ENCODE measurements at places on chromosomes 3 and 15. TPM values are rescaled to one million over a fixed set of nuclear protein-coding genes. Genes with fewer than 3 reads are reported as not detected.

The PRR20G gene
- not detected for total RNA-seq

The CPLX3 gene
- not detected for total RNA-seq

The SUCNR1 gene
- 0.59 TPM for total RNA-seq

The CCR1 gene
- 5.0 TPM for total RNA-seq

The HDC gene
- not detected for total RNA-seq

The MCF2L2 gene
- total RNA-seq = 0.59 TPM

The COL6A6 gene
- total RNA-seq = 59.8 TPM

The CFAP20DC gene
- not detected for total RNA-seq

GRCh38 chr15:73284090-73284716 lies 84.6 kb downstream of the HCN4 start:
- no peak for DNase-seq
- no peak overlapping the region for H3K27ac ChIP-seq
- H3K4me3 ChIP-seq = no peak overlapping the region
- H3K27me3 ChIP-seq = no peaks in the 10 kb centered on the region

- no peaks in the 10 kb centered on the region for H3K36me3 ChIP-seq
- DNase-seq = no peak
- no peaks in the 10 kb centered on the region for H3K4me1 ChIP-seq
- H3K27me3 ChIP-seq = no peaks in the 10 kb centered on the region
- no peak overlapping the region for H3K27ac ChIP-seq
Measured at GRCh38 chr3:171417813-171418212, 42.4 kb downstream of the TNIK start.

GRCh38 chr3:46501702-46502101 lies 3.9 kb downstream of the RTP3 start:
- no peak overlapping the region for H3K27ac ChIP-seq
- no peak overlapping the region for H3K4me3 ChIP-seq
- no peaks in the 10 kb centered on the region for H3K27me3 ChIP-seq
- H3K36me3 ChIP-seq = no peaks in the 10 kb centered on the region
- no peak for DNase-seq

GRCh38 chr15:48556159-48556897 lies 89.2 kb downstream of the FBN1 start:
- DNase-seq = no peak
- no peak overlapping the region for H3K27ac ChIP-seq
- peaks cover 3% of the 10 kb centered on the region for H3K4me1 ChIP-seq
- no peaks in the 10 kb centered on the region for H3K36me3 ChIP-seq

GRCh38 chr3:134956844-134957243 lies 161.8 kb downstream of the EPHB1 start:
- DNase-seq = no peak
- no peaks in the 10 kb centered on the region for H3K27me3 ChIP-seq
- H3K27ac ChIP-seq = no peak overlapping the region
- no peaks in the 10 kb centered on the region for H3K4me1 ChIP-seq
- H3K36me3 ChIP-seq = no peaks in the 10 kb centered on the region
- no peak overlapping the region for H3K4me3 ChIP-seq

DNA sequence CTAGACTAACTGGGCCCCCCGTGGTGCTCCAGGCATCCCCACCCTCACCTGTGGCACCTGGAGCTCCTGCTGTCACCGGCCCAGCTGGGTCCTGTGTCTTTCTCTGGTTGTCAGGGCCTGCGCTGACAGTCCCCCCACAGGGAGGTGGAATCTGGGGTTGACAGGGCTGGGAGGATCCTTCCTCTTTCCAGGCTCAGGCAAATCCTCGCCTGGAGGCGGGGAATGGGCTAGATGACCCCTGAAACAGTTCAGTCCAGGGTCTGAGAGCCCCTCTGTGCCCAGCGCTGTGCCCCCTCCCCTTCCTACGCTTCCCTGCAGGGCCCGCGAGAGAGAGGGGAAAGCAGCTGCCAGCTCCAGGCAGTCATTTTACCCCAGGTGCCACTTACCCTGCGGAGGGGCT lies 50.1 kb upstream of the MCF2L2 start:
- no peaks in the 10 kb centered on the region for H3K27me3 ChIP-seq
- no peak overlapping the region for H3K4me3 ChIP-seq
- H3K36me3 ChIP-seq = no peaks in the 10 kb centered on the region
- DNase-seq = no peak
- H3K27ac ChIP-seq = no peak overlapping the region
- no peaks in the 10 kb centered on the region for H3K4me1 ChIP-seq

- no peaks in the 10 kb centered on the region for H3K36me3 ChIP-seq
- no peak overlapping the region for H3K27ac ChIP-seq
- no peak for DNase-seq
- H3K4me1 ChIP-seq = no peaks in the 10 kb centered on the region
Measured at GRCh38 chr3:14531856-14532395, 8.2 kb downstream of the GRIP2 start.

DNA sequence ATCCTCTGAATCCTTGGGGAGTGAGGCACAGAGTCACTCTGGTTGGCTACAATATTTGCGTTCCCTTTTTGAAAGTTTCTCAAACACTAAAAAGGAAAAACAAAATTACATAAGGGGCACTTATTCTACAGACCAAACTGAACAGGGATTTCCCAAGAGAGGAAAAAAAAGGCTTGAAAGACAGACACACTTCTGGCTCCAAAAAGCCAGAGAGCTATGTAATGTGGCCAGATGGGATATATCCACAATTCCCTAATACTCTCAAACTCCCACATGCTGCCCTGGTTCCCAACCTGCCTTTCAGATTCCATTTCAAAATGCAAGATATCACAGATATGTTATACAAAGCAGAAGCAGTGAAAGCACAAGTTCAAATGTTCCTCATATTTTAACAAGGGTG lies 1.6 kb downstream of the FRMD4B start:
- DNase-seq = no peak
- no peak overlapping the region for H3K27ac ChIP-seq
- H3K4me1 ChIP-seq = no peaks in the 10 kb centered on the region
- H3K36me3 ChIP-seq = no peaks in the 10 kb centered on the region
- no peaks in the 10 kb centered on the region for H3K27me3 ChIP-seq

- peaks cover 11% of the 10 kb centered on the region for H3K27me3 ChIP-seq
- H3K4me3 ChIP-seq = no peak overlapping the region
- no peaks in the 10 kb centered on the region for H3K36me3 ChIP-seq
- H3K27ac ChIP-seq = no peak overlapping the region
- DNase-seq = no peak
Measured at GRCh38 chr15:60009980-60010732, 6.0 kb downstream of the FOXB1 start.

- H3K27me3 ChIP-seq = peaks cover 7% of the 10 kb centered on the region
- no peaks in the 10 kb centered on the region for H3K36me3 ChIP-seq
- DNase-seq = no peak
- H3K4me1 ChIP-seq = no peaks in the 10 kb centered on the region
- H3K4me3 ChIP-seq = no peak overlapping the region
Measured at GRCh38 chr3:147360646-147361453, 45.5 kb downstream of the ZIC4 start.

DNA sequence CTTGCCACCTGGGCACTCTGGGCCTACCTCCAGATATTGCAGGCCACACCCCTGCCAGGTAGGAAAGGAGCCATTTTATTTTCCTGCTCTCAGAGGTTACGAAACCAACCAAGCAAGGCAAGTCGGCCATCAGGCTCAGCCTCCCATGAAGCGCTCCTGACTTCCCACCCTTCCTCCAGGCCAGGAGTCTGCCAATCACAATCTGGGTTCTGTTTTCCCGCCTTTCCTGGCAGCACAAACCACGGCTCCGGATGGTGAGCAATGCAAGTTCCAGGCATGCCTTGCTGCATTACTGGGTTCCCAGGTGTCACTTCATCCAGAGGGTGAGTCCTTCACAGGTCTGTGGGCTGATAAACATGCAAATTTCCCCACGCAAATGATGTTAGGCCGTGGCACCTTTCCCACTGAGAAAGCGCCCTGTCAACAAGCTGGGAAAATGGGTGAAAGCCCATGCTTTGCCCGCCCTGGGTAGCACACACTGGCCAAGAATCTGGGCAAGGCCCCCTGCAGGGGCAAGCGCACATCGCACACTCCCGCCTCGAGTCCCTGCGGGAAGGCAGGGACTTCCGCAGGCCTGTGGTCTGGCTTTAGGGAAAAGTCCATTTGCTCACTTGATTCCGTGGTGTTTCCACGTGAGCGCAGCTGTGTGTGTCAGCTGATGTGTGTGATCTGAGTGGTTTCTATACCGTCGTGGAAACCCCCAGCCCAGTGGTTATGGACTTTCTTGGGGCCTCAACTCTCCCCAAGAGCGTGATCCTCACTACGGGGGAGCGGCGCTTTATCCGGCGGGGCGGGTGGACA lies 61.6 kb upstream of the RYK start:
- peaks cover 16% of the 10 kb centered on the region for H3K4me1 ChIP-seq
- H3K27me3 ChIP-seq = no peaks in the 10 kb centered on the region
- peak overlapping the region; percentile 41 for H3K4me3 ChIP-seq
- H3K36me3 ChIP-seq = no peaks in the 10 kb centered on the region
- no peak for DNase-seq

GRCh38 chr3:154496978-154497377 lies 67.0 kb upstream of the GPR149 start:
- no peak overlapping the region for H3K27ac ChIP-seq
- H3K27me3 ChIP-seq = no peaks in the 10 kb centered on the region
- no peak overlapping the region for H3K4me3 ChIP-seq
- no peaks in the 10 kb centered on the region for H3K4me1 ChIP-seq
- no peaks in the 10 kb centered on the region for H3K36me3 ChIP-seq

GRCh38 chr15:29285386-29285785 lies 15.8 kb upstream of the NSMCE3 start:
- H3K4me3 ChIP-seq = no peak overlapping the region
- no peak overlapping the region for H3K27ac ChIP-seq
- DNase-seq = no peak

DNA sequence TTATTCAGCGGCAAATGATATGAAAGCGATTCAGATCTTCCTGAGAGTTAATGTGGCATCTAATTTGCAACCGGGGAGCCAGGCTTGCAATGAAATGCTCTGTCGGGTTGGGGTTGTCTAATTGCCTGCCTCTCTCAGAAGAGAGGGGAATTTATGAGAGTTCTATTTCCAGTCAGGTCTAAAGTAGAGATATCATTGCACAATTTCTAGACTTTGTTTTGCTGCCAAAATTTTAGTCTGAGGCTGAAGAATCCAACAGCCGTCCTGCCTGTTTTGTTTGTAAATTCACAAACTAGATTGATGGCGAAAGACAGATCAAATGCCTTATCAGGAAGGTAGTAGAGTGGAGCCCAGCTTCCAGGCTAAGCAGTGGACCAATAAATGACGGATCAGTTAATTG lies 610 bp downstream of the LIPC start:
- no peaks in the 10 kb centered on the region for H3K27me3 ChIP-seq
- no peaks in the 10 kb centered on the region for H3K36me3 ChIP-seq
- no peak for DNase-seq
- H3K4me1 ChIP-seq = no peaks in the 10 kb centered on the region
- H3K27ac ChIP-seq = no peak overlapping the region
- H3K4me3 ChIP-seq = no peak overlapping the region

GRCh38 chr3:132641837-132642538 lies 17.6 kb downstream of the ACAD11 start:
- no peaks in the 10 kb centered on the region for H3K27me3 ChIP-seq
- H3K27ac ChIP-seq = no peak overlapping the region
- H3K4me1 ChIP-seq = no peaks in the 10 kb centered on the region
- DNase-seq = no peak
- no peaks in the 10 kb centered on the region for H3K36me3 ChIP-seq

DNA sequence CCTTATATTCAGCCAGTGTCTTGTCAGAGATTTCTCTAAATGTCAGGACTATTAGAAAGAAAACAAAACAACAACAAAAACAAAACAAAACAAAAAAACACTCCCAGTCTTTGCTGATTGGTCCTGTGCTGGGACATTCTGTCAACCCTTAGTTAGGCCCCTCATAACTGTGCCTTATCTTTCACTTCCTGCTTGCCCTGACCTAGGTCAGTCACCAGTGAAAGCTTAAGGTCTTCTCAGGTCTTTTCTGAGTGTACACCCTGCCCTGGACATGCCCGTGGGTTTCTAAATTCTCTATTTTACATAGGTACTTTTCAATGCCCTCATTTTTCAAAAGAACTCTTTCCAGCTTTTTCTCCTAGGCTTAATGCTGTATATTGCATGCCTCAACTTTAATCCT lies 454.1 kb downstream of the GRM7 start:
- H3K4me1 ChIP-seq = no peaks in the 10 kb centered on the region
- DNase-seq = no peak
- H3K27ac ChIP-seq = no peak overlapping the region

DNA sequence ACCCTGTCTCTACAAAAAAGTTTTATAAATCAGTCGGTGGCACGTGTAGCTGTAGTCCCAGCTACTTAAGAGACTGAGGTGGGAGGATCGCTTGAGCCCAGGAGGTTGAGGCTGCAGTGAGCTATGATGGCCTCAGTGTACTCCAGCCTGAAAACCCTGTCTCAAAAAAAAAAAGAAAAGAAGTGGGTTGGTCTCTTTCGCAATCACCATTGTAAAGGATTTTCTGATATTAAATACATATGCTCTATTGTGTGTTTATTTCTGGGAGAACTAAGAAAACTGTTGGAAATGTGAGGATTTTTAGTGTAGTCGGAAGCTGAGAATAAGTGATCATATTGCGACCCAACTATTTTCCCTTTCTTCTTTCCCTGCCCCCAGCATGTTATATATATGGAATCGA lies 7.5 kb downstream of the ZNF710 start:
- H3K36me3 ChIP-seq = no peaks in the 10 kb centered on the region
- H3K27ac ChIP-seq = no peak overlapping the region
- H3K27me3 ChIP-seq = no peaks in the 10 kb centered on the region
- H3K4me3 ChIP-seq = no peak overlapping the region

DNA sequence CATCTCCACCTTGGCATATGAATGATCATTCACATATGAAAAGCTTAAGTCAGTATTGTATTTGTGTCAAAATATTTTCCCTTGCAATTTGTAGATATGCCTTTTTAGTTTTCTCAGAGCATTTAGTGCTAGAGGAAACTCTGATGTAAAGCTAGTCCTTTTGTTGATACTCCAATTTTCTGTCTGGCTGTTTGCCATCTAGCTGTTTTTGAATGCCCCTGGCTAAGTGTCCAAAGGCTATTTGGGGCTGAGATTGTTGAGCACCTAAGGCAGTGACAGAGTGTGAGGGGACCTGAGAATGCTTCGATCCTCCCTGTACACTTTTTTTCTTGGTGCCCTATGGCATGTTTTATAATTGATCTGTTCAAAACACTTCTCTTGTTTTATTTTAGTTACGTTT lies 3.1 kb downstream of the SLC51B start:
- no peaks in the 10 kb centered on the region for H3K36me3 ChIP-seq
- DNase-seq = no peak
- no peak overlapping the region for H3K27ac ChIP-seq
- H3K27me3 ChIP-seq = no peaks in the 10 kb centered on the region
- H3K4me3 ChIP-seq = no peak overlapping the region
- no peaks in the 10 kb centered on the region for H3K4me1 ChIP-seq

DNA sequence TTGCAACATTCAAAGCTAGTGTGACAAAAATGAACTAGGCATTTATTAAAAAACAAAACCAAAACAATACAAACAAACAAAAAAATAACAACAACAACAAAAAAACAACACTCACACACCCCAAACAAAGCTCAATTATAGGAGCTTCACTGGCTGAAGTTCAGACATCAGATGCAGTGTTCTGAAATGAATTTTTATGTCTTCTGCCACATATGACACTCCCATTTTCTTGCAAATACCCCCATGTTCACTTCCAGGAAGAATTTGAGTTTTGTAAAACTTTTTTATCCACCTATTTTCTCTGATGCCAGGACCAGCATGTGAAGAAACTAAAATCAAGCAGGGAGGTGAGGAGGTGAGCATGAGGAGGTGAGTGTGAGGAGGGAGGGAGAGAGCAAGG lies 113.9 kb downstream of the CADPS start:
- H3K27ac ChIP-seq = no peak overlapping the region
- no peaks in the 10 kb centered on the region for H3K4me1 ChIP-seq
- no peak for DNase-seq
- no peaks in the 10 kb centered on the region for H3K36me3 ChIP-seq
- no peak overlapping the region for H3K4me3 ChIP-seq
- no peaks in the 10 kb centered on the region for H3K27me3 ChIP-seq
